WERI-Rb-1 (cell line): ENCODE measurements at places on chromosomes 1 and 21.
A peak's percentile ranks its signal among the peaks of the same experiment; 100 is the strongest.

GRCh38 chr1:70043804-70044203, 161.6 kb downstream of the LRRC40 start:
- no peak for DNase-seq

- no peak for DNase-seq
These were observed 53.4 kb downstream of the KRTAP19-8 start for GRCh38 chr21:30984889-30985288.

DNA sequence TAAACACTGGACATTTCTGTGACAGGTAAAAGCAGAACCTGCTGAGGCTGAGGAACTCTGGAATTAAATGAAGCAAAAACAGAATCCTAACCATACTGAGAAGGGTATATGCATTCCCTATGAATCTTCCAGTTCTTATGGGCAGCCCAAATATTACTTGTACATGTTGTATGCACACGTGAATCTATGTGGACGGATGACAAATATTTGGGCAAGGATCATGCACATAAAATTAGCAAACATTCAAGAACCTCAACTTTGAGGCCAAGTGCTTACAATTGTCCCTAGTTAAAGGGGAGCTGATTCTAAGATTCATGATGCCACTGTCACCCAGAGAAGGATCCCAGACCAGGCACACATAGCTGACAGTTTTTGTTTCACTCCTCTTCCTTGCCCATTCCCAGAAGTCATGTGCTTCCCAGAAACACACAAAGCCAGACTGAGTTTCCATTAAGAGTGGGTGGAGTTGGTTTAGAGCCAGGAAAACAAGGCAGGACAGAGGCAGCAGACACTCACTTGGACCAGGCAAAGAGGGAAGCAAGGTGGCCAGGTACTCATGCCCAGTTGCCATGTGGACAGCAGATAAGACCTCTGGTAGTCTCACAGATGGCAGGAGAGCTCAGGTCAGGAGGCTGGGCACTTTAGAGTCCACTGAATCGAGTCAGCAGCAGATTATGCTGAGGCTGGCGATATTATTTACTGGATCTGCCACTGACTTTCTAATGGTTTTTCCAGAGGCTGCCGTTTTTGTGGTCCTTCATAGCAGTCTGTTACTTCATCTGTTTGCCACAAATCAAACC, 25.6 kb downstream of the AK2 start:
- DNase-seq = no peak

- DNase-seq = no peak
These were observed 8.3 kb downstream of the LIN28A start for GRCh38 chr1:26418865-26419349.

GRCh38 chr21:20611008-20611407, 387.2 kb upstream of the NCAM2 start:
- no peak for DNase-seq

GRCh38 chr1:203342192-203342940, 8.6 kb downstream of the FMOD start:
- DNase-seq = peak; percentile 98

DNA sequence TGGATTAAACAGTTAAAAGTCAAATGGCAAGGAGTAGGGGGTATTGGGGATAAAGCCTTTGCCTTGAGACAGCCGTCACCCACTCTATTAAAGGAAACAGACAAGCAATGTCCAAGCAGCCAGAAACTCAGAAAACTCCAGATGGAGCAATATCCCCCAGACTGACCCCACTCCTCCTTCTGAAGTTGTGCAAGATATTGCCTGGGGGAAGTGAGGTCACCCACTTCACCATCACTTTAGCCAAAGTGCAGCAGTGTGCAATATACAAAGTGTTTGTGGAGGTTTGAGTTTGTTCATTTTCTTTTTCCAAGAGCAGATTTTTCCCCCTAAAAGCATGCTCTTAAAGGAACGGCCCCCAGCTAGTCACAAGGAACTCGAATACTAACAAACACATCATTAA, 125.1 kb downstream of the ETS2 start:
- no peak for DNase-seq

GRCh38 chr1:211738691-211739301, 63.4 kb upstream of the NEK2 start:
- peak; percentile 65 for DNase-seq

DNA sequence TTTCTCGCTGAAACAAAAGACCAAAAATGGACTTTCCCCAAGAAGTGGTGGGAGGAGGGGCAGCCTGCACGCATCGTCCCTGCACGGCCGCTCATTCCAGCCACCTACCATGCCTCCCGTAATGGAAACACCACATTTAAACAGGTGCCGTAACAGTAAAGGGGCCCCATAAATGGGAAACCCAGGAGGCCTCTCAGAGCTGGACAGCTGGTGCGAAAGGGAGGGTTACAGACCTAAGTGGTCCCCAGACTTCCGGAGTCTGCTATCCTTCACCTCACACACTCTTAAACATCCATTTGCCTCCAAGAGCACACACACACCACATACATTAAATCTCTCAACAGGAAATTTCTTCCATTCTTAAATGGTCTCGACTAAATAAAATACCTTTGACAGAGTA, 120.7 kb upstream of the SOD1 start:
- DNase-seq = no peak
